T-cell (primary cell): ENCODE measurements at places on chromosomes 16 and 17. TPM values are rescaled to one million over a fixed set of nuclear protein-coding genes. Genes with fewer than 3 reads are reported as not detected.

Gene CCDC154
- 2.5 TPM for total RNA-seq

Gene EFNB3
- total RNA-seq = 0.18 TPM

Gene MEAK7
- total RNA-seq = 12.0 TPM

Gene CLEC18A
- total RNA-seq = 2.0 TPM

Gene USP7
- total RNA-seq = 169 TPM

Gene KIF2B
- total RNA-seq = not detected

Gene WDR59
- 108 TPM for total RNA-seq

Gene IKZF3
- total RNA-seq = 109 TPM

Gene FBXO47
- not detected for total RNA-seq

Gene HLF
- 0.80 TPM for total RNA-seq

Gene HDAC5
- 72.8 TPM for total RNA-seq

Gene TBC1D3G
- total RNA-seq = not detected

Gene KRTAP1-1
- total RNA-seq = not detected

Gene TP53TG3C
- total RNA-seq = not detected

Gene KRT33A
- total RNA-seq = not detected

Gene CACNA1G
- total RNA-seq = not detected

Gene NHLRC4
- 5.0 TPM for total RNA-seq

Gene NTN3
- not detected for total RNA-seq

Gene RAB26
- 0.66 TPM for total RNA-seq

Gene CACNG1
- not detected for total RNA-seq

Gene HCRT
- total RNA-seq = not detected

Gene FAM20A
- not detected for total RNA-seq

Gene MAP2K6
- 11.5 TPM for total RNA-seq

Gene MRC2
- 7.6 TPM for total RNA-seq

Gene KRTAP4-3
- not detected for total RNA-seq

Gene RASL10B
- 0.38 TPM for total RNA-seq

Gene EEF2KMT
- total RNA-seq = 14.0 TPM

Gene SREBF1
- total RNA-seq = 279 TPM

Gene FADS6
- total RNA-seq = not detected

Gene MYH2
- total RNA-seq = not detected

Gene PRSS36
- total RNA-seq = 1.2 TPM

Gene C1QL1
- not detected for total RNA-seq

Gene PPL
- 0.32 TPM for total RNA-seq

Gene CDH8
- total RNA-seq = 0.39 TPM

Gene CD300A
- 14.2 TPM for total RNA-seq

Gene MC1R
- 13.4 TPM for total RNA-seq
